NCI-H446 treated with DMSO at 0.1 percent for 48 hours (cell line): ENCODE measurements at places on chromosomes 2 and 18.
A peak's percentile ranks its signal among the peaks of the same experiment; 100 is the strongest.

- no peak for DNase-seq
Observed at GRCh38 chr2:660029-660428, 17.2 kb downstream of the TMEM18 start.

GRCh38 chr2:157874997-157875640 is 1.0 kb downstream of the ACVR1 start:
- DNase-seq: no peak

GRCh38 chr2:217947383-217948350 is 55.1 kb downstream of the TNS1 start:
- no peak for DNase-seq

DNA sequence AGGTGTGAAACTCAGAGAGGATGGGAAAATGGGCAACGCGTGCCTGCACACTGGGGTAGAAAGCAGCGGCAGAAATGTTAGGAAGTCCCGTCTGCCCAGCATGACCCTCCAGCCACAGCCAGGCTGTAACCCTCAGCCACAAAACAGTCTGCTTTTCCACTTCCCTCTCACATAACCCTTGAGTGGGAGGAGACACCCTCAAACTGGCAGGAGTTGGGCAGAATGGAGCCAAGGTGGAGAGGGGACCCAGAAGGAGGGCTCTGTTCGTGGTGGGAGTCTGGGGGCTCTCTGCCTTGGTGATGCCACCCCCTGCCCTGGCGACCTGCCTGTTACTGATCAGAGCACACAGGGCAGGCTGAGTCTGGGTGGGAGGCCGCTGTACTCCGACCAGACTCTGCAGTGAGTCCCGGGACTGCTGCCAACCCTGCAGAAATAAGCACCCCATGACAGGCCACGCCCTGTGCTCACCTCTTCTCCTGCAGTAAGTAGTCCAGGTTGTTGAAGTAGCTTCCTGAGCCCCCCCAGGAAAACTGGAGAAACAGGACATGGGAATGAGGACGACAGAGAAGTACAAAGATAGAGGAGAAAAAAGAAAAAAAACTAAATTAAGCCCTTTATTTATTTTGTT is 16.0 kb downstream of the FAM178B start:
- DNase-seq: no peak

- DNase-seq: no peak
Observed at GRCh38 chr2:222167762-222168161, 131.0 kb downstream of the PAX3 start.

- DNase-seq: no peak
Observed at GRCh38 chr2:145303536-145303935, 783.6 kb upstream of the ZEB2 start.

DNA sequence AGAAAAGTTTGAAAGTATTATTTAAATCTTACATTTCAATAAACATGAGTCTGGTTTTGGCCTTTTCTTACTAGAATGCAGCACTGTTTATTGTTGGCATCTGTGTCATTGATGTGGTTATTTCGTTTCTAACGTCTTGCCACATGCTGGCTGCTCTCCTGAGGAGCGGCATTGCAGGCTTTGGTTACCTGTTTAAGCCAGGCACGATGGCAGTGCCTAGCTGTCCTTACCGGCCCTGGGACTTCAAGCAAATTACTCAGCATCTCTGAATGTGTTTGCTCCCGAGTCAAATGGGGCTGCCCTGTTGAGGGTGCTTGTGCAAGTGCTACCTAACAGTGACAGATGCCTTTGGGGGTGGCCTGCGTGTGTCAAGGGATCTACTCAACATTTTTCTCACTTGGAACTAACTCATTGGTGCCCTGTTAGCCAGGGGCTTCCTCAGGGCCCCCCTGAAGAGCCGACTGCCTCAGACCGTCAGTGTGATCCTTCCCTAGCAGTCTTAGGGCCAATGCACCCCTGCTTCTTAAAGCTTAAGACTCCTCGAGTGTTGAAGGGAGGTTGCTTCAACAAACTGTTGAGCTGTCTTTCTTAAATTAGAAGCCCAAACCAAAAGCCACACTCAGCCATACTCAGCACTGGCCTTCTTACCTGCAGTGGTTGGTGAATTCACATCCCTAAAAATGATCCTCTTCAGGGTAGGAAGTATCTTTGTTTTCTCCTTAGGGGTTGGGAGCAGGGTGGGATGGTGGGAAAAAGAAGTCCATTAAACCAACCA is 151.5 kb downstream of the NCK2 start:
- no peak for DNase-seq

GRCh38 chr2:231361701-231362554 is 33.6 kb upstream of the B3GNT7 start:
- no peak for DNase-seq

GRCh38 chr18:5370332-5370731 is 74.8 kb upstream of the ZBTB14 start:
- no peak for DNase-seq

- DNase-seq: no peak
Observed at GRCh38 chr2:70128005-70128404, 40.7 kb downstream of the PCBP1 start.

DNA sequence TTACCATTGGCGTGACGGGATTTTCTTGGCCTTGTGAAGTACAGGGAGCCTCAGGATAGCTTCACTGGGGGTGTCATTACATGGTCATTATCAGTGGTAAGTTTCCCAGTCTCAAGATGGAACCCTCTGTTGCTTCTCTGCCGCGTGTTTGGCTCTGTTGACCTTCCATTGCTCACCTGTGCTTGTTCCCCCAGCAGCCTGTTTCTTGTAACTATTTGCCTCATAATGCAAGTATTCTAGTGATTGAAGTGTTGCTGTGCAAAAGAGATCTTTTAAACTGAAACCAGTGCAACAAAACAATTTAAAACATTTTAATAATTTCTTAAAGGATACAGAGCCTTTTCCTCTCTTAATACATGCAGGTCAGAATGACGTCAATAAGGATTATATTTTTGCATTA is 24.6 kb downstream of the PRKCE start:
- no peak for DNase-seq

- no peak for DNase-seq
Observed at GRCh38 chr18:59550174-59550516, 147.1 kb downstream of the CCBE1 start.

- DNase-seq: no peak
Observed at GRCh38 chr2:239346676-239347075, 54.1 kb downstream of the HDAC4 start.

DNA sequence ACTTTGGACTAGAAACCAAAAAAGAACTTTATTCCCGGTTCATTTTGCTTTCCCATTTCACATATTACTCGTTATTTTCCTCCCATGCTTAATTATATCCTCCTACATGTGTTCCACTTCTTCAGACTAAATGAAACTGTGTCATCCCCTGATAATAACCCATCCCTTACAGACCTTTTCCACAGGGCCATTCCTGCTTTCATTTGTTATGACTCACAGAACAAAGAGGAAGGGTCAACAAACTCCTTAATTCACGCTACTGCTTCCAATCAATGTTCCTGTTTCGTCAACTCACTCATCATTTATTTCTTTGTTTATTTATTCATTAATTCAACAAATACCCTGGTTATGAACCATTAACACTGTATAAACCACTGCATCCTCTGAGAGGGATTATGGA is 104.5 kb downstream of the ZEB2 start:
- DNase-seq: no peak

DNA sequence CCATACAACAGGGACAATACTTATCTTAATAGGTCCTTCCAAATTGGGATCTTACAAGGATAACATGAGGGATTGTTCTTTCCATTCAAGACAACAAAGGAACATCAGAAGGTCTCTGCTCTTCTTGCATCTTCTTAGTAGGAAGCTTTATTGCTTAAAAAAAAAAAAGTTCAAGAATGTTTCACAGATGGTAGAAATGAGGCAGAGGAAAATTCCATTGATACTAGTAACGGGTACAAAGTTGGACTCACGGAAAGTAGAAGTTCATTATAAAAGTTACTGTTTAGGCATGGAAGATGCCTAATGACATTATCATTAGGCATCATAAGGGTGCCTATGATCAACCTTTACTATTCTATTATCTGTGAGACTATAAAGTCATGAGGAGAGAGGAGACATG is 136.2 kb downstream of the LAMA3 start:
- DNase-seq: no peak

GRCh38 chr2:126838716-126838985 is 60.0 kb upstream of the TEX51 start:
- DNase-seq: no peak

GRCh38 chr2:73870084-73870483 is 22.7 kb upstream of the ACTG2 start:
- DNase-seq: peak; percentile 45

GRCh38 chr2:162885281-162886070 is 46.9 kb upstream of the KCNH7 start:
- DNase-seq: peak; percentile 7

GRCh38 chr2:126902152-126902835 is 3.6 kb downstream of the TEX51 start:
- DNase-seq: no peak

DNA sequence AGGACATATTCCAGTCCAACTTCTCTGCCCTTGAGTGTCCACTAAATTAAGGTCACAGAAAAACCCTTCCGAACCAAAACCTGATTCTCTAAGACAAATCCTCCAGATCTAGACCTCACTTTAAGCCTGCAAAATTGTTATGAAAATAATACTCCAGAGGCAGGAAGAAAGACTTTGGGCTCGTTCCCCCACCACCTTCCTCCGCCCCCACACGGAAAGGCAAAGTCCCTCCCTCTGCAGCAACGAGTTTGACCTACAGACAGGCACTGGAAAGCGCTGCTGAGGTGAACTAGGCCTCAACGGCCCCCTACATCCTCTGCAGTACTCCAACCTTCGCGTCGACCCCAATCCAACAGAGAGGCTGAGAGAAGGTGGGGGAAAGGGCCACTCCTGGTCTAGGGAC is 808 bp downstream of the ATP5MC3 start:
- DNase-seq: peak; percentile 2

DNA sequence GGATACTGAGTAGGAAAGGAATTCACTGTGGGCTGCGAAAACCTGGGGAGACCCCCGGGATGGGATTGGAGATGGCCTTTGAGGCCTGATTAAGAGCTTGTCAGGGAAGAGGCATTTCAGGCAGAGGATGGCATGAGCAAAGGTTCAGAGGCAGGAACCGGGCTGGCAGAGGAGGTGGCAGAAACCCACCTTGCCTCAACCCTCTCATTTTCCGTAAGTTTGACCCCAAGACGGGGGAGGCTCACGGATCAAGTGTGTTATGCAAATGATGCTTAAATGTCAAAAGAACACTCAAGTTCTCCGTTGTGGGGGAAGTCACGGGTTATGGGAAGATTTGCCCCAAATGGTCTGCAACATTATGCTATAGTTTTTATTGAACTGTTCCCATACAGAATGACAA is 88.3 kb downstream of the MYCN start:
- DNase-seq: no peak

GRCh38 chr18:43170586-43170985 is 55.1 kb upstream of the RIT2 start:
- no peak for DNase-seq

DNA sequence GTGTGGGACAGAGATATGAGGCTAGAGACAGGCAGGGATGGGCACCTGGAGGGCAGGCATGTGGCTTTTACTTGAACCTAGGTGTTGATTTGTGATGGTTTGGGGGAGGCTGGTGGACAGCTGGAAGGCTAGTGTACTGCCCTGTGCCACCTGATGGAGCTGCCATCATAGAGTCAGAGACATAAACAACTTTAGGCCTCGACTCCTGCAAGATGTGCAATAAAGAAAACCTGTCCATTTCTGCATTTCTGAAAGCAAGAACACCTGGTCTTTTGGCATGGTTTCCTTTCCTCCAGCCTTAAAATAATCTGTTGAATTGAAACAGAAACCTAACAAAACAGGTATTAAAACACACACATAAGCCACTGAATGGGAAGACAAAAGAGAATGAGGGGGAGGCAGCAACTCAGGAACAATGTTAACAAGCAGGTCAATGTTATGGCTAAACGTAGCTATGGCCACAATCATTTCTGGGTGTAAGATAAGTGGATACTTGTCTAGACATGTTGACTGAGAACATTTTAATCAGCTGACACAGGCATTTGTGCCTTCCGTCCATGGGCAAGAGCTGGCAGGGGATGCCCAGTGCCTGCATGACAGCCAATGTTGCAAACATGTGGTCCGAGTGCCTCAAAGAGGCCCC is 87.8 kb downstream of the KCTD1 start:
- DNase-seq: no peak

DNA sequence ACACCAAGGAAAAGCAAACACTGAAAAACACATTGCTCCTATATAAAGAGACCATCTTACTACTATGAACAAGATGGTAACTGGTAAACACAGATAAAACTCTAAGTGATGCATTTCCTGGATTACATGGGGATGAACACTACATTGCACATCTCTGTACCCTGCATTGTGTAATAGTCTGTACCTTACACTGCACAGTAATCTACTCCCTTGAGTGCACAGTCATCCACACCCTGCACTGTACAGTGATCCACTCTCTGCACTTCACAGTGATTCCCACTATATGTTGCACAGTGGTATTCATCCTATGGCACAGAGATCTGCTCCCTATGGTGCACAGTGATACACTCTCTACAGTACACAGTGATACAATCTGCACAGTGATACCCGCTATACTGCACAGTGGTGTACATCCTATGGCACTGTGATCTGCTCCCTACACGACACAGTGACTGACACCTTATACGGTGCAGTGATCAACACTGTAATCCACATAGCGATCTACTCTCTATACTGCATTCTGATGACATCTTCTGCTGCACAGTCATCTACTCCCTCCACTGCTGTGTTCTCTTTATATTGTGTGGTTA is 462.2 kb upstream of the RGPD4 start:
- DNase-seq: no peak

DNA sequence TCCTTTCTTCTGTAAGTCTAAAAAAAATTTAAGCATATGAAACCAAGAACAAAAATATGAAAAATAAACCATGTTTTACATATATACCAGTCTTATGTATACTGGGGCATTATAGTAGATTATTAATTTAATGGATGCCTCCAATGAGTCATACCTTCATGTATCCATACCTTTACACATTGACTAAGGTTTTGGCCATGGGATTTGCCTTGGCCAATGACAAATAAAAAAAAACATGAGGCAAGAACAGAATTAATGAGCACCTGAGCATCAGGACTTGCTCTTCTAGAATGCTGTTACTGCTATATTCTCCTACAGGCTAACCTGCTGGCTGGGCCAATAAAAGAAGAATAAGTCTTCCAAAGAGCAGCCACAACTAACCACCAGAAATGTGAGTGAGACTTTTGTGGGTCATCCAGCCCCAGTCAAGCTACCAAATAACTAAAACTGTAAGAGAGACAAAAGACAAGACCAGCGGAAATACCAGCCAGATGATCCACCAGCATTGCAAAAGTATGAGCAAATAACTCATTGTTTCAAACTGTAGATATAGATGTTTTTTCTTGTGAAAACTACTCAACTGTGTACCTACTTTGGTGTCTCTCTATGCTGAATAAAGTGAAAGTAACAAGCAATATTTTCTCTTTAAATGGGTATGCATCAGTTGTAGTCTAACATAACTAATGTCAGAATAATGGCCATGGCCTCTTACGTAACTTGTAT is 749.6 kb upstream of the VRK2 start:
- DNase-seq: no peak

DNA sequence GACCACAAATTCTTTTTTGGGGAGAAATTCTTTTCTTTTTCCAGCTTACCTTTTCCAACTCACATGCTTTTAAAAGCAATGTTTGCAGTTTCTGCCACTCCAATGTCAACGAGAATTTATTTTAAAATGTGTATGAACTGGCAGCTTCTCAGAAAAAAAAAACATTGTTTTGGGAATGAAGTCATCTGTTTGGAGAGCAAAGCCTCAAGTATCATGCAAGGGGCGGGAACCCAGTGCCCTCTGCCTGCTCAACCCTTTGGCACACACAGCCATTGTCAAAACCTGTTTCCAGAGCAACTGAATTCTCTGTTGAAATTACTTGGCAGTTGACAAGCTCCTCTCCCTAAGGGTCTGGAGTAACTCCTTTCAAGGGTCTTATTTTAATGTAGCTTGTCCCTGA is 128.5 kb downstream of the QPCT start:
- peak; percentile 77 for DNase-seq
